ENCODE measurements at places on chromosomes 4 and X.

GRCh38 chrX:71578253-71579135 is at the start of gene GCNA:
TSS of gene GCNA (plus strand) at chrX:71578437. CDS start at chrX:71580822, 2,385 bp downstream.
- DNase-seq = no peak

DNA sequence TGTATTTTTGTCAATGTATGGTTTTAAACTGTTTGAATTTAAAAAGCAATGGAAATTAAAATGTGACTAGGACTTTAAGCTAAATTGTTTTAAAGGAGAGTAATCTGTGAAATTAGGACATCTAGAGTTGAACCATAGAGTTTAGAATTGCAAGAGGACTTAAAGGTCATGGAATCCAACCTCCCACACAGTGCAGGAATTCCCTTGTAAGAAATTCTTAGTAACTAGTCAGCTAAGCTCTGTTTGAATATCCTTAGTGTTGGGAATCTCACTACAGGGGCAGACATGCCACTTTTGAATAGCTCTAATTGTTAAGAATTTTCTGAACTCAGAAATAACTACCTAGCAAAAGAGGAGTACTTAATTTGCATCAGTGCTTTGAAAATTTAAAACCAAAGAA is 292.9 kb downstream of the IL1RAPL1 start:
- no peak for DNase-seq

- DNase-seq = no peak
Measured at GRCh38 chr4:36502350-36502749, 220.9 kb downstream of the DTHD1 start.

GRCh38 chrX:153408221-153408721 is 3.0 kb upstream of the ZFP92 start:
- DNase-seq = no peak

- DNase-seq = no peak
Measured at GRCh38 chr4:41323179-41323578, 66.5 kb downstream of the UCHL1 start.

DNA sequence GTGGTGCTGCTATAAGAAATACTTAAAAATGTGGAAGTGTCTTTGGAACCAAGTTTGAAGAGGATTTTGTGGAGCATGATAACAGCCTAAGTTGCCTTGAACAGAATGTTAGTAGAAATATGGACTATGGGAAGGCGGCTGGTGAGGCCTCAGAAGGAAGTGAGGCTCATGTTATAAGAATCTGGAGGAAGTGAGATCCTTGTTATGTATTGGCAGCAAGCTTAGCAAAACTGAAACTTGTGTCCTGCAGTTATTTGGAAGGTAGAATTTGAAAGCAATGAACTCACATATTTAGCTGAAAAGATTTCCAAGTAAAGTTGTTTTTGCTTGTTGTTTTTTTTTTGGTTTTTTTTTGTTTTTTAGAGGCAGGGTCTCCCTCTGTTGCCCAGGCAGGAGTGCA is 13.6 kb upstream of the MED14 start:
- DNase-seq = no peak

- peak; percentile 47 for DNase-seq
Measured at GRCh38 chrX:10620121-10620699, at the start of gene MID1. TSS of gene MID1 (minus strand) at chrX:10620585. CDS start at chrX:10567547, 53,038 bp downstream.
